ENCODE measurements at places on chromosomes 2 and 18.

GRCh38 chr2:140988597-140988996, 1142.2 kb downstream of the LRP1B start:
- no peaks in the 10 kb centered on the region for H3K4me1 ChIP-seq
- H3K27me3 ChIP-seq: no peaks in the 10 kb centered on the region
- H3K4me3 ChIP-seq: no peak overlapping the region
- no peak overlapping the region for H3K27ac ChIP-seq
- H3K36me3 ChIP-seq: no peaks in the 10 kb centered on the region

DNA sequence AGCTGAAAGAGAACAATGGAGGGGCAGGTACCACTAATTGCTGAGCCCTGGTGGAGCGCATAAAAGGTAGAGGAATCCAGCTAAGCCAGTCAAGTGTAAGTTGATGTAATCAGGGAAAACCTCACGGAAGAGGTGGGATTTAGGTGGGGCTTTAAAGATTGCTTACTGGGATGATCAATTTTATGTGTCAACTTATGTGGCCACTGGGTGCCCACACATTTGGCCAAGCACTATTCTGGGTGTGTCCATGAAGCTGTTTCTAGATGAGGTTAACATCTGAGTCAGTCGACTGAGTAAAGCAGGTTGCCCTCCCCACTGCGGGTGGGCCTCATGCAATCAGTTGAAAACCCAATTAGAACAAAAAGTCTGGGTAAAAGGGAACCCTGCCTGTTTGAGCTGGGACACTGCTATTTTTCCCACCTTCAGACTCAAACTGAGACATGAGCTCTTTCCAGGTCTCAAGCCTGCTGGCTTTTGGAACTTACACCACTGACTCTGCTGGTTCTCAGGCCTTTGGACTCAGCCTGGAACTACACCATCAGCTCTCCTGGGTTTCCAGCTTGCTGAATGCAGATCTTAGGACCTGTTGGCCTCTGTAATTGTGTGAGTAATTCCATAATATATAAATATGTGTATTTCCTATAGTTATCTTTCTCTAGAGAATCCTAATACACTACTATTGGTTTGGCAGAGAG, 67.3 kb downstream of the MYO5B start:
- DNase-seq: no peak
- no peak overlapping the region for H3K27ac ChIP-seq
- no peaks in the 10 kb centered on the region for H3K4me1 ChIP-seq
- no peak overlapping the region for H3K4me3 ChIP-seq

DNA sequence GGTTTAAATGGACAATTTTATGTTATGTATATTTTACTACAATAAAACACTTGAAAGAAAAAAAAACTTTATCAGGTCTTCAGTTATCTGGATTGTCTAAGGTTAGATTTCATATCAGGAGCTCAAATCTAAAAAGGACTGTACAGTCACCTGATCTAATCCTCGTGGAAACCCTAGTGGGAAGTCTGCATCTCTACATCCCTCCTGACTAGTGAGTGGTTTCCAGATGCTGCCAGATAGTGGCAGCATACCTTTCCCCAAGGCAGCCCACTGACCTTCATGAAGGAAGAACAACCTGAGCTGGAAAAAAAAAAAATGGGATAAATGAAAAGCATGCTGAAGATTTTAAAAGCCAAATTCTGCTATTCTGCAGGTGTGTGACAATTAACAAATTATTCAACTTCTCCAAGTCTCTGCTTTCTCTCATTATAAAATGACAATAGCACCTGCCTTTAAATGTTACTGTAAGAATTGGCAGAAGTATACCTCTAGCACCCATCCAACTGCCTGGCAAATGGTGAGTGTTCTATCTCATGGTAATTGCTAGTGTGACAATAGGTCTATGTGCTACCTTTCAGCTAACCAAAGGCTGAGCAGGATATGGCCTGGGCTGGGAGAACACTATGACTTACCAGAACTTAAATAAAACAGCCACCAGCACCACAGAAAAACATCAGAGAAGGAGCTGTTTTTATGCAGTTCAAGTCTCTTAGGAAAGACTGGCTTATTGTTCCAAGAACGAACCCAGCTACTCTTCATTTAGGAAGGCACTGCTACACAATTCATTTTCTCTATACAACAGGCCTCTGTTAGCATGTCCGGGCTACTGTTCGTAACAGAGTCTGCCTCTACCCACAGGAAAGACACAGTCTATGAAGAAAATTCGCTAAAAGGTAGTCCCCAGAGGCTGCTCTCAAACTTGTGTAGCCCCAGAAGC, 8.6 kb downstream of the CLASP1 start:
- DNase-seq: no peak
- no peaks in the 10 kb centered on the region for H3K27me3 ChIP-seq
- H3K4me3 ChIP-seq: no peak overlapping the region
- H3K36me3 ChIP-seq: no peaks in the 10 kb centered on the region

GRCh38 chr2:239323447-239323846, 77.4 kb downstream of the HDAC4 start:
- no peaks in the 10 kb centered on the region for H3K36me3 ChIP-seq
- DNase-seq: no peak
- peaks cover 54% of the 10 kb centered on the region for H3K4me1 ChIP-seq

DNA sequence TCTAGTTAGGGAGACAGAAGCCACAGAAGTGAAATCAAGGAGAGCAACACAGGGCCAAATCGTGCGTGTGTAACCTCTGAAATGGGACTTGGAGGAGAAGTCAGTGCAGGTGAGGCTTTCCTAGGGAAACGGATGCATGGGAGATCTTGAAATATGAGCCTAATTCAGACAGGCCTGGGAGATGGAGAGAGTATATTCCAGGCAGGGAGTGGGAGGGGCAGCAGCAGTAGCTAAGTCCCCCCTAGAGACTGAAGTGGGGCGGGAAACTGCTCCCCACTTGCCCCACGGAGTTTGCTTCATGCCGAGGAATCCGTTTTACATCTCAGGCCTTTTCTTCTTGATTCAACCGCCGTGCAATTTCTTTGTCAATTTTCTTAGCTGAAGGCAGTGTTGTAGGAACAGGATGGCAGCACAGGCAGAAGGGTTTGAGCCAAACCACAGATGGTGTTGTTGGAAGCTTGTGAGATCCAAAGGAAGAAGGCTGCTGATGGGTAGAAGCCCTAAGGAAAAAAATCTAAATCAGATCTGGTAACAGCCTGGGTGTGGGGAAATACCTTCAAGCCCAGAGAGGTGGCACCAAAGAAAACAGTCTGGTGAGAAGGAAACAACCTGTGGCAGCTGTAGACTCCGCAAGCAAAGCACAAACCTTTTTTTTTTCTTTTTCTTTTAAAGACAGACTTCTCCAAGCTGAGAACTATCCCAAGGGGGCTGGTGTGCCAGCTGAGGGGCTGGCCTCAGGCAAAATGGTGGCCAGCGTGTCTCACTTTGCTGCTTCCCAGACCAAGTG, 40.2 kb downstream of the EPAS1 start:
- no peak overlapping the region for H3K27ac ChIP-seq
- no peaks in the 10 kb centered on the region for H3K4me1 ChIP-seq
- no peaks in the 10 kb centered on the region for H3K36me3 ChIP-seq

GRCh38 chr18:48553236-48553635, 14.4 kb downstream of the CTIF start:
- H3K27ac ChIP-seq: no peak overlapping the region
- H3K36me3 ChIP-seq: no peaks in the 10 kb centered on the region
- H3K27me3 ChIP-seq: no peaks in the 10 kb centered on the region

GRCh38 chr2:144796164-144796563, 276.2 kb upstream of the ZEB2 start:
- DNase-seq: no peak
- no peaks in the 10 kb centered on the region for H3K27me3 ChIP-seq
- no peak overlapping the region for H3K27ac ChIP-seq
- no peaks in the 10 kb centered on the region for H3K36me3 ChIP-seq

DNA sequence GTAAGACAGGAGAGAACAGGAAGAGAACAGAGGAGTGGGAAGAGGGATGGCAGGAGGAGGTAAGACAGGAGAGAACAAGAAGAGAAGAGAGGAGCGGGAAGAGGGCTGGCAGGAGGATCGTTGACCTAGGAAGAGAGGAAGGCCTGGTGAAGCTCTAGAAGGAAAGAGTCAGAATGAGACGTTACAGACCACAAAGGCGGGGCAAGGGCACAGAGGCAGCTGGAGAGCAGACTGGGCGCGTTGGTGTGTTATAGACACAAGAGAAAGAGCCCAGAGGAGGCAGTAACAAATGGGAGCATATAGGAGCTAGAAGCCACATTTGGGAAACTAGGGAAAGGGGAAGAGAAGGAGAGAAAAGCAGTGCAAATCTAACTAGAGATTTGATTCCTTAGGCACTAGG, 26.6 kb downstream of the PTRHD1 start:
- no peak for DNase-seq
- no peaks in the 10 kb centered on the region for H3K27me3 ChIP-seq
- H3K4me1 ChIP-seq: no peaks in the 10 kb centered on the region
- H3K27ac ChIP-seq: no peak overlapping the region
- peaks cover 35% of the 10 kb centered on the region for H3K36me3 ChIP-seq
- H3K4me3 ChIP-seq: no peak overlapping the region

DNA sequence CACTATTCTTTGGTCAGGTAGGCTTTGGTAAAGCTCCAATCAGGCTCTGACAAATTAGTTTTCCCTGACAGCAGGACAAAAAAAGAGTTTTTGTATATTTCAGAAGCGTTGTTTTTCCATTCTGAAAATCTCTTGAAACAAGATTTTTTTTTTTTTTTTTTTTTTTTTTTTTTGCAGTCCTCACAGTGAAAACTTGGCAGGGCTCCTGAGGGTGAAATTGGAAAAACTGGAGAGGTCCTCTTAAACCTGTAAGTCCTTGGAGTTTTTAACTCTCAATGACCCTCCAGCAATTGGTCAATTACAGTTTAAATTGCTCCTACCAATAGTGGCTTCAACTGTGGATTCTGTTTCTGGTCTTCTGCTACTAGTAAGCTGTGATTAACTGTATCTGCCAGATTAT, 244.5 kb upstream of the PKDCC start:
- H3K27ac ChIP-seq: no peak overlapping the region
- H3K4me3 ChIP-seq: no peak overlapping the region
- no peaks in the 10 kb centered on the region for H3K36me3 ChIP-seq
- no peak for DNase-seq

- no peaks in the 10 kb centered on the region for H3K4me1 ChIP-seq
- no peaks in the 10 kb centered on the region for H3K27me3 ChIP-seq
- no peak overlapping the region for H3K27ac ChIP-seq
Measured at GRCh38 chr2:86290596-86291327, 46.7 kb downstream of the REEP1 start.

- DNase-seq: no peak
- no peaks in the 10 kb centered on the region for H3K27me3 ChIP-seq
- no peaks in the 10 kb centered on the region for H3K36me3 ChIP-seq
- H3K27ac ChIP-seq: no peak overlapping the region
- no peaks in the 10 kb centered on the region for H3K4me1 ChIP-seq
Measured at GRCh38 chr2:48221846-48222516, 308.0 kb upstream of the STON1 start.

DNA sequence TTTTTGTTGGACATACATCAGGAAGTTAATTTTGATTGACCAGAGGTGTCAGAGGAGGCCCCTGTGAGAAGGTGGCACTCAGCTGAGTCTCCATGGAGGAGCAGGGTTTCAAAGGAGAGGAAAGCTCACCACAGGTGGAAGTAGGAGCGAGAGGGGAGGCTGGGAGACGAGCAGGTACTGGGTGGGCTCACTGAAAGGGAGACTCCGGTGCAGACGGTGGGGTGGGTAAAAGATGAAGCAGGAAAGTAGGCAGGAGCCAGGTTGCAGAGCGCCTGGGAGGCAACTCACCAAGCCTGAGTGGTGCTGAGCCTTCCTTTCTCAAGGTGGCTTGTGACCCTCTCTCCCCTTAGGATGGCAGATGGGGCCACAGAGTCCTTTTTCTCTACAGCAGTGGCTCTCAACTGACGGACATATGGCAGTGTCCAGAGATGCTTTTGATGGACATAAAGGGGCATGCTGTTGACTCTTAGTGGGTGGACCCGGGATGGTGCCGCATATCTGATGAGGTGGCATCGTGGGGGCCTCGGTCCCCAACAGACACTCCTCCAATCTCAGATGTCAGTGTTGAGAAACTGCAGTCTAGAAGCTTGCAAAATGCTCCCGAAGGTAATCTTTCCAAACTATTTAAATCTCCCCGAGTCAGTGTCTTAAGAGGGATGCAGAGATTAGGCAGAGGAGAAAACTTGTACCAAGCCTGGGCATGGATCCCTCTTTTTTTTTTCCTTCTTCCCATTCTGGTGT, 64.0 kb downstream of the LPIN1 start:
- no peak for DNase-seq
- peaks cover 32% of the 10 kb centered on the region for H3K36me3 ChIP-seq
- no peaks in the 10 kb centered on the region for H3K4me1 ChIP-seq
- H3K27me3 ChIP-seq: no peaks in the 10 kb centered on the region
